Stimulated activated CD4-positive, alpha-beta T cell treated with anti-CD3 and anti-CD28 coated beads, TNF-alpha, amount 100 ng/mL, for 48 hours (primary cell): ENCODE measurements at places on chromosomes 1 and 21.

- no peak for DNase-seq
Measured at GRCh38 chr21:38936240-38936639, 130.5 kb downstream of the ETS2 start.

- no peak for DNase-seq
Measured at GRCh38 chr1:173063171-173063570, 12.4 kb upstream of the TNFSF18 start.

GRCh38 chr1:86718786-86719185 is 14.4 kb downstream of the SH3GLB1 start:
- DNase-seq, result no peak

DNA sequence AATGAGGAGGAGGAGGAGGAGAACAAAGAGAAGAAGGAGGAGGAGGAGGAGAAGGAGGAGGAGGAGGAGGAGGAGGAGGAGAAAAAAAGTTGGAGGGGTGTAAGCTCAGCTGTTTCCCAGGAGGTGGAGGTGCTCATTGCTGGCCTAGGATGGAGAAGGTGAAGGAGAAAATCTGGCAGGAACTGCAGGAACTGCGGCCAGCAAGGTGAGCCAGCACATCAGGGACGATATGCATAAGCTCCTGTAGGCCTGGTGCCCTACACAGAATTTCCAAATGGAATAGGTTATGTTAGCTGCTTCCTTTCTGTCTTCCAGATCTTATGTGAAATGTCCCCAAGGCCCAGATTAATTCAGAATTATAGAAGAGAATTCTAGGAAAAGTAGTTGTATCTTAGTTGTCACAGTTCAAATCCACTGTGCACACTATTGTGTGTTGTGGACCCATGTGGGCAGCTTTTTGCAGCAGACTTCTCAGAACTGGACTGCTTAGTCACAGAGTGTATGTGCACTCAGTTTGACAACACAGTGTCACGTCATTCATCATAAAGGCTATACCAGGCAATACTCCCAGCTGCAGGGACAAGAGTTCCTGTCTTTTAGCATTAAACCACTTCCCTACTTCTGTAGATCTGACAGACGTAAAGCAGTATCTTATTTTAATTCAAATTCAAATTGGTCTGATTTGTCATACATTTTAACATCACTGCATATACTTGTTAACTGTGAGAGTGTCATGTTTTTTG is 303.7 kb downstream of the HLX start:
- no peak for DNase-seq

DNA sequence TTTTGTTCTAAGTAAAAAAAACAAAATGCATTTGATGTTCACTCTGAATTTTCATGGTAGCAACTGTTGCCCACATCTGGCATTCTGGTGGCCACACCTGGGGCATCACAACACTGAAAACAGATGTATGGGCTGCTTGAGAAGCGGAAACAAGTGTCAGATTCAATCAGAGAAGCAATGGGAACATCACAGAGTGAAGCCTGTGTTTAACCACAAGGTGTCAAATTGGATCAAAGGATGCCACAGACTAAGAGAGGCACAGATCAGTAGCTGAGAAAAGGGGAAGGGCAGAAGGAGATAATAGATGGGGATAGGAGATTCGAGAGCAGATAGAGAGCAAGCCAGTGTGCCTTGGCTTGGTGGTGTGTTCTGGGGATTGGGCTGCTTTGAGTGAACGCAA is 49.8 kb upstream of the MTF2 start:
- DNase-seq, result no peak

DNA sequence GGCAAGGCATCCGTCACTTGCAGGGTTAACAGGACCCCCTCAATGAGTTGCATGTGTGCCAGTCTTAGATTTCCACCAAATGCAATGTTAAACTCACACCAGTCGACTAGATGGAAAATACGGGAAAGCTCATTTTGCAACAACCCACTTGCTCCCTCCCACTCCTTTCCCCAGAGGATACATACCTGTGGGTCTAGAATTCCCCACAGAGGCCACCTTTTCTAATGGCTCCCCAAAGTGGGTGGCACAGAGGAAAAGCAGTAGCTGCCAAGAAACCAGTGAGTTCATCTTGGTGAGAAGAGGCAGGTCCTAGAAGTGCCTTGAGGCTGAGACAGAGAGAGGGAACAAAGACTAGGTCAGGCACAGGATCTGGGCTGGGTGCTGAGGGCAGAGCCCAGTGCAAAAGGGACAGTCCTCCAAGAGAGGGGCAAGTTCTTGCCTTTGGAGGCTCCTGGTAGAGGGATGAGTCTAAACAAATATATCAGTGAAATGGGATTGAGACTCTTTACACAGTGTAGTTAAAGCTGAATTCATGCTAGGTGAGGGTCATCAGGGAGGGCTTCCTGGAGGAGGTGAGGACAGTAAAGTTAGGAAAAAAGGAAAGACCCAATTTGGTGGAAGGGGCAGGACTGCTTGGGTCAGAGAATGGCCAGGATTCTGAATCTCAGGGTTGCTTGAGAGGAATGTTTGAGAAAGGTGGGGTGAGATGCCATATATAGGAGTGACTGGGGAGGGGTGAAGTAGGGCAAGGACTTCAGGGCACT is 3.5 kb downstream of the KISS1 start:
- DNase-seq, result no peak

GRCh38 chr1:61052395-61053225 is 29.8 kb upstream of the NFIA start:
- DNase-seq, result no peak

DNA sequence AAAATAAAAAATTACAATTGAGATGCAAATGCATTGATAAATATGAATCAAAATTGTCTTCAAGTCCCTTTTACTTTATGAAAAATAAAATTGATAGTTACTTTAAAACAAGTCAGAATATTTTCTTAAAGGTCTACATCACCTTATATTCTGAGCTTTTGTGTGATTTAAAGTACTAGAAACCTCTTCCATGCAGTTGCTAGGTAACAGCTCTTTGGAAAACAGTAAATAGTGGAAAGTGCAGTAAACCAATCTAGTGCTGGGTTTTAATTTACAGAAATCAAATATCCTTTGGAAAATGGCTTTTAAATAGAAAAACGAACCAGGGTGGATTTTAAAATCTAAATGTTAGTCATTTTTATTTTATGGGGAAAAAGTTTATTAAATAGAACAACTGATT is 227.9 kb downstream of the KCNT2 start:
- DNase-seq, result no peak

GRCh38 chr1:60088620-60089155 is 15.1 kb upstream of the C1orf87 start:
- DNase-seq, result no peak

- DNase-seq, result no peak
Measured at GRCh38 chr1:41333146-41333784, 28.0 kb upstream of the FOXO6 start.

GRCh38 chr1:238469146-238469631 is 578.5 kb upstream of the ZP4 start:
- DNase-seq, result no peak

GRCh38 chr1:112954017-112954650 is 1.9 kb downstream of the SLC16A1 start:
- DNase-seq, result no peak

GRCh38 chr1:178540204-178540603 is 27.3 kb downstream of the TEX35 start:
- DNase-seq, result no peak

DNA sequence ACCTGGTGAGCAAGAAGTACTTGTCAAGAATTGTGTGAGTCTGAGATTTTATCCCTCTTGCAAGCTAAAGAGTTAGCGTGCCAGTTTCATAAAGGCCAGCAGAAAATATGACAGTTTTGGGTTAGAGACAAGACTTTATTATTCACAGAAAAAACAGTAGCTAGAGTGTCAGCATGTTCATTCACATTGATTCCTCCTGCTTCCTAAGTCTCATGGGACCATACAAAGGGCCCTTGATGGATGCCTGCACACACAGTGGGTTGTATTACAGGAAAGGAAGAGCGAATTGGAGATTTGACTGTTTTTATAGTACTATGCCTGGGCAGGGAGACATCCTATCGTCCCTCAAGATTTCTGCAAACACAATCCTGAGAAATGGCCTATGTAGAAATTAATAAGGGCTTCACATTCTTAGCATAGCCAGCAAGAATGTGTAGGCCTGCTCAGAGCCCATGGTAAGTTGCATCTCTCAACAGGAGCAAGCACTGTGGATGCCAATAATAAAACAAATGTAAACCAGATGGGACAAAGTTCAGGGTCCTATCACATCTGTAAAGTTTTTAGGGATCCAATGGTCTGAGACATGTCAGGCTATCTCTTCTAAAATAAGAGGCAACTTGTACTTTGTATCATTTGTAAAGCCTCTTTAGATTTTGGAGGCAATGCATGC is 4.0 kb upstream of the ASPM start:
- no peak for DNase-seq

- DNase-seq, result no peak
Measured at GRCh38 chr21:36513430-36513829, 33.5 kb upstream of the CLDN14 start.

DNA sequence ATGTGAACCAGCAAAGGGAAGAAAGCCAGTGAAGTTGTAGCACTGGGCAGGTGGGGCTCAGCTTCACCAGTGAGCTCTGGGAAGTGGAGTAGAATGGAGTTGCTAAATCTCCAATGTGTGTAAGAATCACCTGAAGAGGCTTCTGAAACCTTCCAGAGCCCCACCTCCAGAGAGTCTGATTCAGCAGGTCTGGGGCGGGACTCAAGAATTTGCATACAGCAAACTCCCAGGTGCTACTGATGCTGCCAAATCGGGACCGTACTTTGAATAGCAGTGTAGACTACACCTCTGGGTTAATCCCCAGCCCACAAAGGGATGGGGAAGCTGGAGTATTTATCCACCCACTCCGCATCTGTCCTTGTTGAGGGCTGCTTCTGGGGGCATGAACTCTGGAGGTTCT is 154.3 kb downstream of the IGSF21 start:
- DNase-seq, result no peak

DNA sequence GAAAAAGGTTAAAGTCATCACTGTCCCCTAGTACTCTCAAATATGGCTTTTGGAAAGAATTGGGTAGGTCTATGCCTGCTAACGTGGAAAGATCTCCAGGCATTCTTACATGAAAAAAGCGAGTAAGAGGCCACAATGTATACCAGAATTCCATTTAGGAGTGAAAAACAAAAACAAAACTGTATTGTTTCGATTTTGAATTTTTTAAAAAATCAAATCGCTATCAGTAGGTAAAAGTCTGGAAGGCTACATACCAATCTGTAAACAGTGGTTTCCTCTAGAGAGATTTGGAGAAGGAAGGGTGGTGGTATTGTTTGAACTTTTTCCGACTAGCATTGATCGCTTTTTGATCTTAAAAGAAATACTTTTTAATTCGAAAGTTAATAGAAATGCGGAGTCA is 55.9 kb downstream of the RRAGC start:
- no peak for DNase-seq

DNA sequence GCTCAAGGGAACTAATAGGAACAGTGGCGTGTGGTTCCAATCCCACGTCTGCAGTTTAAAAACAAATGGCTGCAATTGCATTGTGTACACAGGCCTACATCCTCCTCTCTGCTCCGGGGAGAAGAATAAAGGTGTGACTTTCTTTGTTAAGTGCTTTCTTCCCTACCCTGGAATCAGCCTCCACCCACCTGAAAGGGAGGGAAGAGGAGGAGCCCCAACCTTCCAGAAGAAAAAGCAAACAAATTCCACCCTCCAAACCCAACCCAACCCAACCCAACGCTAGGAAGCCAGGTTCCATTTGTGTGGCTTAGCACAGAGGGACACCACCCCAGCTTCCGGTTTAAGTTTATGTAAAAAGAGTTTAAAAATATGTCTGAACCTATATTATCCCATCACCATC is 11.8 kb upstream of the BACE2 start:
- no peak for DNase-seq

- no peak for DNase-seq
Measured at GRCh38 chr1:106223213-106223612, 833.3 kb upstream of the PRMT6 start.

- DNase-seq, result no peak
Measured at GRCh38 chr1:208653426-208653825, 409.2 kb upstream of the PLXNA2 start.

- DNase-seq, result no peak
Measured at GRCh38 chr1:179881642-179882252, 338 bp upstream of the TOR1AIP1 start.

DNA sequence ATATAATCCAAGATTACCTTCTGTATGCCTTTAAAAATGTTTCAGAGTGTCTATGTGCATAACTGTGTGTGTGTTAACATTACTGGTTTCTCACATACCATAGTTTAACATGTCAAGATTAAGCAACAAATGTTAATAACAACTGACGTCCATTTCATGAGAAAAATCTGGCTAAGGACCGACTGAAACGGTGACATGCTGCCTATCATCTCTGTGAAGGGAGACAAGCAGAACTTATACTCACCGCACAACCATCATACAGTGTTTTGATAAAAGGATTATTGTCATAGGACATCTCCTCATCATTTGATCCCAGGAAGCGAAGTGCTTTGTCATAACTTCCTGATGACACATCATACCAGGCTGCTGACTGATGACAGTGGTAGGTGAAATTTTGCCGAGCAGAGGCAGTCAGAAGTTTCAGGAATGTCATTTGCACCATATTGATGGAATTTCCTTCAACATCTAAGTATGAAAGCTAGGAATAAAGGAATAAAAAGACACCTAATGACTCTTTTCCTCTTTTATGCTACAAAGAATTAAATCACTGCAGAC is 228.8 kb downstream of the COL11A1 start:
- DNase-seq, result no peak

DNA sequence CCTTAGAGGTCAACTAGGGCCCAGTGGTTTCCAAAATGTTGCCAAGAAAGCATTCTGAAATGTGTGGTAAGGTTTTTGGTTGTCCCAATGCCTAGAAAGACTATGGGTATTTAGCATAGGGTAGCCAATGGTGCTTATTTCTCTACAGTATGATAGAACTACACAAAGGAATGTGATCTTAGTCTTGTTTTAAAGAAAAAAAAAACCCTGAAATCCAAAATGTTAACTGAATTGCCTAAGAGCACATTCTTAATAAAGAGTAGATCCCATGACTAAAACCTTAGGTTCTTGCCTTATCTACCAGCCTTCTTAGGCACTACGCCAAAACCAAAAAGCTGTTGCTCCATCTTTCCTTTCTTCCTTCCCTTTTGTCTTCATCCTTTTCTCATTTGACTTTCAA is 428.2 kb downstream of the MRPL39 start:
- DNase-seq, result no peak

DNA sequence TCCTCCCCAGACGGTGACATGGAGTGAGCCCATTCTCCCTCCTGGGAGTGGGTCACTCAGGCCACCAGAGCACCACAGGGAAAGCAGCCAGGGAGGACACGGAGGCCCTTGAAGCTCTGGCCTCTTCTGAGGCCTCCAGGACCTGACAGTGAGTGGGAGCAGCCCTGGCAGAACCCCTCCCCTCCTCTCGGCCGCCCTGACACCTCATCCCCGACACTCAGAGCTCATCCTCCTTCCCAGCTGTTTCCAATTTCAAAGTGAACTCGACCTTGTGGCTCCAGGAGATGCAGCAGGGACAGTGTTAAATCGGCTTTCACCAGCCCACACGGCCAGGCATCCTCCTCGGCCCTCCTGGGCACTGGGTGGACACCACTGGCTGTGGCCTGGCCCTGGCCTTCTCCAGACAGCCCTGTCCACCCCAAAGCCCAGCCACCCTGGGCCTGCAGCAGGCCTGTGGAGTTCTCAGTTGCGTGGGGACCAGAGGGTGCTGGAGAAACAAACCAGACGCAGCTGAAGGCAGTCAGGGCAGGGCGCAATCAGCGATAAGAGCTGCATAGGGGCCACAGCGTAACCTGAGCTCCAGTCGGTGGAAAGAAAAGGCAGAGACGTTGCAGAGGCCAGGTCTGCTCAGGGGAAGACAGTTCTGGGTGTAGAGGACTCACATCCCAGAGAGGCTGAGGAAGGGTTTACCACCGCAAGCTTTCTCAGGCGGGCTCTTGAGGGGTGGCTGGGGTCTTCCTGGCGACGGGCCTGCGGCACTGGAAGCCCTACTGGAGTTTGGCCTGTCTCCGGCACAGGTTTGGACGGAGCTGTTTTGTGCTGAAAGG is 27.1 kb downstream of the FTCD start:
- no peak for DNase-seq
